ENCODE measurements at places on chromosomes 12 and 14.

- DNase-seq, result no peak
Measured at GRCh38 chr12:15502211-15502610, 179.9 kb downstream of the PTPRO start.

GRCh38 chr14:24366721-24367513 lies 1.1 kb upstream of the NFATC4 start:
- peak; percentile 87 for DNase-seq

DNA sequence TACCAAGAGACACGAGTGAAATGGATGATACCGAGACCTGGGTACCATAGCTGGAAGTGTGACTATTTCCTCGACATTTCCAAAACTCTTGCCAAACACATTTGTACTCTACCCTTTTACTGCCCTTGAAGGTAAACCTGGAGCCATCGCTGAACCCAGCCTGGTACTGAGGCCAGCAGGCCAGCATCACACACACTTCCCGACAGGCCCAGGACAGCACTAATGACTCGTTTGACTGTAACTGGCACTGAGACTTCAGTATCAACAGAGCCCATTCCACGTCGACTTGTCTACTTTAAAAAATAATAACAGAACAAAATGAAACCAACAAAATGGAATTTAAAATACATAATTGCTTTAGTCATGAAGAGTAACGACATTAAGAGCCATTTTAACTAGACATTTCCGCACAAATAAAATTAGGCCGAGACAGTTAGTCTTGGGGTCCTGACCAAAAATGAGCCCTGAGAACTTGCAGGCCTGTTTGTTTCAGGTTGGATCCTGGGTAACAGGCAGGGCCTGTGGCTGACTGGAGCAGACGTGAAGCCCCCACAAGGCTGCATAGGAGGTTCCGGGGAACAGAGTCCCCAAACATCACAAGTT lies 94.3 kb downstream of the RIMBP2 start:
- DNase-seq, result no peak

- no peak for DNase-seq
Measured at GRCh38 chr12:71354871-71355270, 84.7 kb upstream of the LGR5 start.

Data from hematopoietic multipotent progenitor cell treated with erythropoietin and hydrocortisone succinate and interleukin-3 and kit ligand, for 6 days (in vitro differentiated cells).